ENCODE measurements at places on chromosomes 4 and X. TPM values are rescaled to one million over a fixed set of nuclear protein-coding genes. Genes with fewer than 3 reads are reported as not detected.

Gene FHIP1A
- 24.3 TPM for total RNA-seq

Gene WDR45
- total RNA-seq, result 59.2 TPM

Gene TLR1
- total RNA-seq, result 4.0 TPM

Gene ZNF157
- not detected for total RNA-seq

DNA sequence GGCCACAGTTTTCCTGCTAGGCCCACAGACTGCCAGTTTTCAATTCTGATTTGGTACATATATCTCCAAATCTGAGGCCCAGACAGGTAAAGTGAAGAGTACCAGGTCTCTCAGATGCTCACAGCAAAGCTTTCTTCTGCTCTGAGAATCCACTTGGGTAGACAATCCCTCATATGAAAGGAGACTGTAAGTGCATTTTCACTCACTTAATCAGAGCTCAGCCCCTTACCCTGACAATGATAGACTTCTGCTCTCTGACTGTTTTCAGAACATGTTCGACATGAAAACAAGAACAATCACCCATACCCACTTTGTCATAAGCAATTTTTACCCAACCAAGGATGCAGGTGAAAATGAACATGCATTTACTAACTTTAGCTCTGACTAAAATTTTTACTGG lies 7.1 kb downstream of the GPRIN3 start:
- no peak for DNase-seq

Measured in heart right ventricle (tissue), 16 donors.